ENCODE measurements at places on chromosomes 1 and 21. TPM values are rescaled to one million over a fixed set of nuclear protein-coding genes. Genes with fewer than 3 reads are reported as not detected.

DNA sequence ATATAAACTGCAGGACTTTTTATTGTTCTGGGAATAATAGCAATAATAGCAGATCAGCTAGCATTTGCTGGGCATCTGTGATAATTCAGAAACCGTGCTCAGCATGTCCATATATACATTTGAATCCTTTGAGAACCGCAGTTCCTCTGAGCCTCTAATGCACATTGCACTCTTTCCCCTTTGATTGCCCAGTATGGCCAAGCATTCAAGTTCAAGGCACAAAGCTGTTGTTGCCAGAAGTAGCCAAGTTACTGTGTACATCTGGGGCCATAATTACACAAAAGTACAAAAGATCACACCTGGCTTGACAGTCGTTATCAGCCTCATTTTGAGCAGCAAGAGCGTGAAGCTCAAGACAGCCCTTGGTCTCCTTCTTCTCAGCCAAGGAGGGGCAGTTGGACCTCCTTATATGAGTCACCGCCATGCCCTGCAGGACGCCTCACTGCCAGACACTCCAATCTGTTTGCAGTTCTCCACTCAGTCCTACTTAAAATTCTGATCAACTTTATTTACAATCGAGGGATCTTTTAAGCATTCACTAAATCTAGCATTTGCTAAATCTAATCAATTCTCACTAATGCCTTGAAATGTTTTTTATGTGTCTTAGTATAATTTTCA is 216.0 kb downstream of the SLC35F3 start:
- DNase-seq, result no peak

DNA sequence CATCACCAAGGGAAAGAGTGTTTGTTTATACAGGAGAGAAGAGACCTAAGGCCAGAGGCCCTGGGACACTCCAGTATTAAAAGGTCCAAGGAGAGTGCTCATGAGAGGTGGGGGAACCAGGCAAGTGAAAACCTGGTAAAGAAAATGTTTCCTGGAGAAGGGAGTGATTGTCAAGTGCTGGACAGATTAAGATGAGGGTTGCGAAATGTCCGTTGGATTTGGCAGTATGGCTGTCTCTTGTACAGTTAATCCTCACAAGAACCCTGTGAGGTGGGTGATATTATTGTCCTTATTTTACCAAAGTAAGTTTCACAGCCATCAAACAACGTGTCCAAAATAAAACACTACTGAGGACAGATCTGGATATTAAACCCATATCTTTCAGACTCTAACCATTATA is 44.2 kb downstream of the RPAP2 start:
- DNase-seq, result no peak

DNA sequence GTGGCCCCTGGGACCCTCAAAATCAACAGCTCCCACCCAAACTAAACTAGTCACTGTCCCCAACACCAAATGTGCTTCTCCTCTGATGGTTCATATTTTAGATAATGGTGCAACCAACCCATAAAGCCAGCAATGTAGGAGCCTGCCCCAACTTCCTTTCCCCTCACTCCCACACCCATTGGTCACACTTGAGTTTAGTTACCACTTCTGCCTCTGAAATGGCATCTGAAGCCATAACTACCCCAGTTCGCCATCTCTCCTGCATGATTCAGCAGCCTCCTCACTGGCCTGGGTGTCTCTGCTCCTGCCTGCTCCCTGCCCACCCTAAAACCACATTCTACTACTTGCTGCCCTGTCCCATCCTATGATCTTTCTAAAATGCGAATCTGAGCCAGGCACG is 3.4 kb upstream of the CDCP2 start:
- no peak for DNase-seq

GRCh38 chr1:30919025-30919881 is 10.7 kb upstream of the SDC3 start:
- DNase-seq, result no peak

- no peak for DNase-seq
These were observed 26.1 kb downstream of the PDE9A start for GRCh38 chr21:42679319-42680057.

DNA sequence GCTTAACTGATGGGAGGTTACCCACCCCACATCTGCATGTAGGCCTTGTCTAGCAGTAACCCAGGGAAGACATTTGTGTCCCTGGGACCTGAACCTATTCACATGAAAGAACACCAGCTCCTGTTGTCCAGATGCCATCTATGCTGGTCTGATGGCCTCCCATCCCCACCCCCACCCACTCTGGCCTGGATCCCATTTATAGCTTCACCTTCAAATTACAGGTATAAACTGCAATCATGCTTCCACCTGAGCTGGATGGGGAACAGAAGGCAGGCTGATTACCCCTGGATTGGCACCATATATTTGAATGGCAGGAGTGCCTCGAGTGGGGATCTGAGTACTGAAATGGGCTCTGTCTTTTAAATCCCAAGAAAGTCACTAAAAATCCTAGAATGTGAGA is 312.7 kb upstream of the USP24 start:
- no peak for DNase-seq

- DNase-seq, result no peak
These were observed 468.9 kb downstream of the DPYD start for GRCh38 chr1:97451944-97452343.

DNA sequence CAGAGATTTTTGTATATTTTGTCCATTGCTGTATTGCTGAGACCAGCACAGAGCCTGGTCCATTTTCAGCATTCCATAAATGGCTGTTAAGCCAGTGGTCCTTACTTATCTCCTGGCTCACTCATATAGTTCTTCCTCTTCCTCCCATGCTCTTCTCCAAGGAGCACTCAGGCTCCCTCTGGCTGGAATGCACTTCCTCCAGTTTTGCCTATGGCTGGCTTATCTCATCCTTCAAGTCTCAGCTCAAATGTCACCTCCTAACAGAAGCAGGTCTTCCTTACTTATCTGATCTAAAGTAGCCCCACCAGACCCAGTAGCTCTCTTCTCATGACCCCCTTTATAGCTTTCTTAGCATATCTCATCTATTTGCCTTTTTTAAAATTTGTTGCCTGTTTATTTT is 146.9 kb downstream of the SLC30A10 start:
- DNase-seq, result no peak

GRCh38 chr21:44820851-44821250 is 3.0 kb upstream of the SUMO3 start:
- DNase-seq, result no peak

DNA sequence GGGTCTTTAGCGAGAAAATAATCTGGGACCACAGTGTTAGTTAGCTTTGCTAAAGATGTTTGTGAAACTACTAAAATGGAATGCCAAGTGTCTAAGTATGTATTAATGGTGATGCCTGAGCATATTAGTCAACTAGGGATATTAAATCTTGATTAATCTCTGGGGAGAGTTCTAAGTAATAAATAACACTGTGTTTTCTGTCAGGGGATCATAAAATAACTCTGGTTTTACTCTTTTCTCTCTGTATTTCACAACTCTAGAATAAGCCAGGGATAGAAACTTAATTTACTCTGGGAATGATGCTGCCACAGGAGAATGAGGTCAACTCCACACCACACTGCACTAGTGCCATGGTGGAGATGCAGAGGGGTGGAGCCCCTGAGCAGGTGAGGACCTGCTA is 399.2 kb downstream of the PTBP2 start:
- no peak for DNase-seq

DNA sequence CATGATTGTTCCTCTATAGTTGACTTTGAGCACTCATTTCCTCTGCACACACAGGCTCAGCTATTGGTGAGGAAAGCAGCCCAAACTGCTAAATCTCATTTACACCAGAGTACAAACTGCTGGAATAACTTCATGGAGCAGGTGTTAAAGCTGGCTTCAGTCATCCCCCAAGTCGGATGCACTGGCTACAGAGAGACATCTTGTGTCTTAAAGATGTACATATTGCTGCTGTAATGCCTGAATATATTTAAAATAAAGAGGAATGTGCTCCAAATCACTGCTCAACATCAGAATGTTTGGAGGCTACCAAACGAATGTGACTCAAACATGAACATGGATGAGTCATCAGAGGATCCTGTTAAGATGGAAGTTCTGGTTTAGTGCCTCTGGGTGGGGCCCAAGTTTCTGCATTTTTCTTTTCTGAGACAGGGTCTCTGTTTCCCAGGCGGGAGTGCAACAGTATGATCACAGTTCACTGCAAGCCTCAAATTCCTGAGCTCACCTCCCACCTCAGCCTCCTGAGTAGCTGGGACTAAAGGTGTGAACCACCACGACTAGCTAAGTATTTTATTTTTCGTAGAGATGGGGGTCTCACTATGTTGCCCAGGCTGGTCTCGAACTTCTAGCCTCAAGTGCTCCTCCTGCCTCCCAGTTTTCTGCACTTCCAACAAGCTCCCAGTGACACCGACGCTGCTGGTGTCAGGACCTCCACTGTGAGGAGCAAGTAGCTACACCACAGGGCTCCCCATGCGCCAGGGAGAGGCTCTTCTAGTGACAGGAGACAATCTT is 79.0 kb upstream of the KRTAP19-8 start:
- no peak for DNase-seq

DNA sequence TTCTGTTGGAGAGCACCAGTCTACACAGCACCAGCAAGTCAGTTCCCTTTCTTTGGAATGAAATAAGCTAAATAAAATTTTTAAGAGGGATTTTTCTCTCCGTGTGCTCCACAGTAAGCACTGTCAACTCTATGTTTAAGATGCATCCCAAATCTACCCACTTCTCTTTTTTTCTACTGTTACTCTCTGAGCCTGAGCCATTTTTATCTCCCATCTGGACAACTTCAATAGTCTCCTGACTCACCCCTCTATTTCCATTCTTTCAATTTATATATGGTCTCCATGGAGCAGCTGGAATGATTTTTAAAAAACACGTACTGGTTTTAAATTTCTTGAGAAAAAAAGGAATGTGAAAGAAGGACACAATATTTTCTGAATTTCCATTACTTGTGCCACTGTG is 24.7 kb upstream of the CCT8 start:
- no peak for DNase-seq

DNA sequence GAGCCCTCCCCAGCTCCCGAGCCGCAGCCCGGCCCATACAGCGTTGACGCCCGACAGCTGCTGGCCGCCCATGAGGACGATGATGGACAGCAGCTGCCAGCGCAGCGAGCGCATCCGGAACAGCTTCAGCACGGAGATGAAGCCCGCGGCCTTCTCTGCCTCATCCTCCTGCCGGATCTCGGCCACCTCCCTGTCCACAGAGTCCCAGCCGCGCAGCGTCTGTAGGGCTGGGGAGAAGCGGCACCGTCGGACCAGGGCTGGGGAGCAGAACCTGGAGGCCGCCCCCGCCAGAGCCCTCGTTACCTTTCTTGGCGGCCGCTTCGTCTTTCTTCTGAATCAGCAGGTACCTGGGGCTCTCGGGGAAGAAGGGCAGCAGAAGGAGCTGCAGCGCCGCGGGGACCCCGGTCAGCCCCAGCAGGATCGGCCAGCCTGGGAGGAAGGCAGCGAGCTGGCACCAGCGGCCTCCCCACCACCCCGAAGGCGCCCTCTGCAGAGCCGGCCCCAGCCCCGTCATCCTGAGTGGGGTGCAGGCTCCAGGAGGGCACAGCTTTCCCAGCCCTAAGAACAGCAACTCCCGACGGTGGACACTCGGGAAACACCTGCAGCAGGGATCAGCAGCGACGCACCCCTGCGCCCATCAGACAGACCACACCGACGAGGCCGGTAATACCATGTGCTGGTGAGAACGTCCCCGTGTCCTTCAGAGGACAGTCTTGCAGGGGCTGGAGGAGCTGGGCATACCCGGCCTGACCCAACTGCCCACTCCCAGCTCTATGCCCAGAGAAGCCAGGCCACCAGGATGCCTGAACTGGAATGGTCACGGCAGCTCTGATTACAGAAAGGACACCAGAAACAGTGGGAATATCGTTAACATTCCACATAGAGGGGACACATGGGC is 13.8 kb upstream of the SLC2A7 start:
- DNase-seq, result no peak

GRCh38 chr1:217322834-217323233 is 308.1 kb downstream of the GPATCH2 start:
- no peak for DNase-seq

GRCh38 chr1:216793973-216794372 is 70.7 kb upstream of the ESRRG start:
- no peak for DNase-seq

DNA sequence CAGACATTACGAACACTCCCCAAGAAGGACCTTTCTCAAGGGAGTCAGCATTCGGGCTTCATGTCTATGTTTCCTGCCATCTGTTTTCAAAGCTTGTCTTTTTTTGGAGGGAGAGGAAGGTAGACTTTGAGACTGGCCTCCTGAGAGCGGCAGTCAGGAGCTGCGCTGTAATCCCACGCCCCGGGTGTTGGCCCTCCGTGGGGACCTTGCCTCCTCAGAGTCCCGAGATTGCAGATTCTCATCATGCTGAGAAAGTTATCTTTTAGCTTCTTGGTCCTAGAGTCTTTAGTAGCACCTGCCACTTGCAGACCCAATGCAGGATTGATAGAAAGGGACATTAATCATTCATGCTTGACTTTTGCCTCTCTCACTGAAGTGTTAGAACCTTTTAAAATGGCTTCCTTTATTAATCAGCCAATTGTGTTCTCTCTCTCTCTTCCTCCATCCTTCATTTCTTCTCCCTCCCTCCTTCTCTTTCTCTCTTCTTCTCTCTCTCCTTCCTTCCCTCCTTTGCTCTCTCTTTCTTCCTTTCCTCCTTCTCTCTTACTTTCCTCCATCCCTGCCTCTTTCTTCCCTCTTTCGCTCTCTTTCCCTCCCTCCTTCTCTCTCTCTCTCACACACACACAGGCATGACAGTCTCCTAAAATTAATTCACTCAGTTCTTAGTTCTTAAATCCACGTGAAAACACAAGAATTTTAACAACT is 25.2 kb upstream of the GNPAT start:
- no peak for DNase-seq

DNA sequence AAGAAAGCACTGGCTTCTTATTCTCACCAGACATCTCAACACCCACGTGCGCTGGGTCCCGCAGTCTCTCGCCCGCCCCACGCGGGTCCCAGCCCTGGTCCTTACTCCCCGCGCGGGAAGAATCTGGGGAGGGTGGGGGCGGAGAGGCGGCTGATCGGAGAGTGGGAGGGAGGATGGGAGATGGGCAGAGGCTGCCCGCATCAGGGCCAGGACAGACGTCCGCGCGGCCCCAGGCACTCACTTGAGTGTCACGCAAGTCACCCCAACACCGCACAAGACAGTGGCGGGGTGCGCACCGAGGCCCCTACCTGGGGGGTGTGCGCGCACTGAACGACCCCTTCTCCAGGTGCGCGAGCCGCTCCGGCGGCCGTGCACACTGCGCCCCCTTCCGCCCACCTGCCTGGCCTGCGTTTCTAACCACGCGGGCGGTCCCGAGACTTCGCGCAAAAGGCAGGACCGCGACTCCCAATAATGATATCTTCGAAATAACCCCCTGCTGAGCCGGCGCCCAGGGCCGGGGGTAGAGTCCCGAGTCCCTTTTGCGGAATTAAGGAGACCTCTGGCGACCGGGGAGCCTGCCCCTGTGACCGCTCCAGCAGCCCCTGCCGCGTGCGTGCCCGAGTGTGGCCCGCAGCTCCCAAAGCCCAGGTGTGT is 6.0 kb upstream of the SIM2 start:
- DNase-seq, result no peak

GRCh38 chr1:11697188-11697892 is 5.8 kb downstream of the DRAXIN start:
- no peak for DNase-seq

GRCh38 chr1:200302192-200302920 is 107.5 kb downstream of the ZNF281 start:
- peak; percentile 4 for DNase-seq

The ZMYND12 gene
- 0.30 TPM for total RNA-seq

The S100A7 gene
- total RNA-seq, result 130 TPM

The GJC2 gene
- 1.2 TPM for total RNA-seq

The RHBG gene
- total RNA-seq, result 2.1 TPM

The STMN1 gene
- total RNA-seq, result 147 TPM

The KLHDC8A gene
- 1.3 TPM for total RNA-seq

The ANKRD65 gene
- total RNA-seq, result 2.9 TPM

The ERICH3 gene
- total RNA-seq, result 0.10 TPM

The CLDN17 gene
- 1.1 TPM for total RNA-seq

The MIXL1 gene
- not detected for total RNA-seq

Data from skin of body (tissue), 3 donors.